Effector memory CD4-positive, alpha-beta T cell (primary cell): ENCODE measurements at places on chromosomes 3 and 15.

GRCh38 chr15:66854012-66854965, 152.3 kb downstream of the SMAD6 start:
- no peak overlapping the region for H3K27ac ChIP-seq
- no peak overlapping the region for H3K4me3 ChIP-seq
- H3K4me1 ChIP-seq = no peaks in the 10 kb centered on the region
- no peaks in the 10 kb centered on the region for H3K36me3 ChIP-seq

DNA sequence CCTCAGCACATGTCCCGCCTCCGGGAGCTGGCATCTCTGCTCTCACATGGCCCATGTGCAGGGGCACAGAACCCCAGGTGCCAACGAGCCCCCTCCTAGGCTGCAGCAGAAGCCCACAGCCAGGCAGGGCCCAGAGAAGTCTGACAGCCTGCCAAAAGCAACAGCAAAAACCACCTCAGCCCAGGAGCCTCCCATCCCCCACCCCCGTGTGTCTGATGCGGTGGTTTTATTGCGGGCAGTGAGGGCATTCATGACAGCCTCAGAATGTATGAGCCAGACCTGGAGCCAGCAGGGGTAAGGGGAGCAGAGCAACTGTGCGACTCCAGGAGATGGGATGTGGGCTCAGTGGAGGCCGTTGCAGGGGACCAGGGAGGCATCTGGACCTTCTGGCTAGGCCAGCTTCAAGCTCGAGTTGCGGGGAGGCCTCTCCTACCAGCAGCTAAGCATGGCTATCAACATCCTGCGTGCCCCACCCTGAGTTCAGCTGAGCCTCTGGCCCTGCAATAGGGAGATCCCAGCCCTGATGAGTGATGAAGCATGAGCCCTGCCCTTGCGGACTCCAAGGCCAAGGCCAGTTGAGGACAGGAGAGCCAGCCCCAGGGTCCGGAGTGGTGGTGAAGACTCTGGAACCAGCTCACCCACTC, 52.5 kb downstream of the CYP11A1 start:
- no peak overlapping the region for H3K4me3 ChIP-seq
- H3K27ac ChIP-seq = no peak overlapping the region
- DNase-seq = no peak
- no peaks in the 10 kb centered on the region for H3K36me3 ChIP-seq
- peaks cover 4% of the 10 kb centered on the region for H3K4me1 ChIP-seq

GRCh38 chr3:168467115-168467714, 371.5 kb upstream of the GOLIM4 start:
- no peaks in the 10 kb centered on the region for H3K4me1 ChIP-seq
- H3K4me3 ChIP-seq = no peak overlapping the region
- no peak overlapping the region for H3K27ac ChIP-seq
- no peaks in the 10 kb centered on the region for H3K36me3 ChIP-seq

GRCh38 chr3:178743297-178743696, 207.1 kb downstream of the KCNMB2 start:
- no peaks in the 10 kb centered on the region for H3K4me1 ChIP-seq
- DNase-seq = no peak
- H3K27me3 ChIP-seq = no peaks in the 10 kb centered on the region
- H3K4me3 ChIP-seq = no peak overlapping the region
